ENCODE measurements at places on chromosomes 13 and 19.
A peak's percentile ranks its signal among the peaks of the same experiment; 100 is the strongest.

- no peak for DNase-seq
Measured at GRCh38 chr19:20359933-20360720, 193.1 kb downstream of the ZNF486 start.

- DNase-seq = peak; percentile 77
Measured at GRCh38 chr19:511101-511851, 4.0 kb downstream of the TPGS1 start.

GRCh38 chr13:85095418-85096272 lies 703.6 kb downstream of the SLITRK6 start:
- DNase-seq = no peak

DNA sequence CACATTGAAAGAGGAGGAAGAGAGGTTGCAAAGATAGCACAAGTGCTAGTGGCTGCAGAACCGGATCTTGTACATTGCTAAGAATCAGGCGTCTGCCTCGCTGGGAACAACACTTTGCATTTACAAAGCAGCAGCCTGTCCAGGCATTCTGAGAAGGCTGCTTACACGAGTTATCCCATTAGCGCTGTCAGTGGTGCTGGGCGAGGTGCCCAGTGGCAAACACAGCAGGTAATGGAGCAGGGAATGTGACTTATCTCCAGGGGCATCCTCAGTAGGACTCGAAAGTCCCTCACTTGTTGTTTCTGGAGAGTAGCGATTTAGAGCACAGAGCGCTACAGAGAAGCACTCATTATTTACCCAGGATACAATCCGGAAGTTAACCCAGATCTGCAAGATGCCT lies 209.6 kb downstream of the OLFM4 start:
- DNase-seq = no peak

DNA sequence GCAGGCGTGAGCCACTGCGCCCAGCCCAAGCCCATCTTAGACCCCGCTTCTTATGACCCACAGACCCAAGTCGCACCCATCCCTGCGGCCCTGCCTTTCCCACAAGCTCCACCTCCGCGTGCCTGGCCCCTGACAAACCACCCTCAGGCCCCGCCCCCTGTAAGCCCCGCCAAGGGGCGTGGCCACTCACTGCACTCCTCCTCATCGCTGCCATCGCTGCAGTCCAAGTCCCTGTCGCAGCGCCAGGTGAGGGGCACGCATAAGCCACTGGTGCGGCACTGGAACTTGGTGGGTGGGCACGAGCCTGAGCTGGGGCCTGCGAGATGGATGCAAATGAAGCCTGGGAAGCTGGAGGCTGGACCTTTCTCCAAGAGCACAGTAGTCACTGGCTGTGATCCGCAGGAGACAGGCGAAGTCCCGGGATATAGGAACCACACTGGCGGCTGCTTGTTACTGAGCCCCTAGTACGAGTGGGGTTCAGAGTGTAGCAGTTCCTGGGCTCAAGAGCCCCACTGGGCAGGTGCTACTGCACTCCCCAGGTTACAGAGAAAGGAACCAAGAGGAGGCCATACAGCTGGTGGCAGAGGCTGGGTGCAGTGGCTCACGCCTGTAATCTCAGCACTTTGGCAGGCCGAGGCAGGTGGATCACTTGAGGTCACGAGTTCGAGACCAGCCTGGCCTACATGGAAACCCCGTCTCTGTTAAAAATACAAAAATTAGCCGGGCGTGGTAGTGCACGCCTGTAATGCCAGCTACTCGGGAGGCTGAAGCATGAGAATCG lies 3.1 kb downstream of the CD320 start:
- DNase-seq = no peak

DNA sequence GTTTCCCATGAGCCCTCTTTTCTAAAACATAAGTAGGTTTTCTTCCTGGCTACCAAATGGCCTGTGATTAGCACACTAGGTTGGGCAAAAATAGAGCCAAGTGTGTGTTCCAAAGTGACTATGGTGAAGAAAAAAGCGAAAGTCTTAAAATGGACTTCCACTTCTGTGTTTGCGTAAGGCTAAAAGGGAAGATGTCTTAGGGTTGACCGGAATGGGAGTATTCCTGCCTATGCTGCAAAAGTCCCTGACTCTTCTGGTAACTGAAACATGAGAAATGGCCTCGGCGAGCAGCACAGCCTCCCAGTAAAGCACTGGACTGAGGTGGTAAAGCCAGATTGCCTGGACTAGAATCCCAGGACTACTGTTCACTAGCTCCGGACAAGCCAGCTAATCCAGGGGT lies 2.4 kb upstream of the FPR1 start:
- DNase-seq = no peak

GRCh38 chr13:110492679-110493593 lies 68.6 kb downstream of the RAB20 start:
- DNase-seq = no peak

DNA sequence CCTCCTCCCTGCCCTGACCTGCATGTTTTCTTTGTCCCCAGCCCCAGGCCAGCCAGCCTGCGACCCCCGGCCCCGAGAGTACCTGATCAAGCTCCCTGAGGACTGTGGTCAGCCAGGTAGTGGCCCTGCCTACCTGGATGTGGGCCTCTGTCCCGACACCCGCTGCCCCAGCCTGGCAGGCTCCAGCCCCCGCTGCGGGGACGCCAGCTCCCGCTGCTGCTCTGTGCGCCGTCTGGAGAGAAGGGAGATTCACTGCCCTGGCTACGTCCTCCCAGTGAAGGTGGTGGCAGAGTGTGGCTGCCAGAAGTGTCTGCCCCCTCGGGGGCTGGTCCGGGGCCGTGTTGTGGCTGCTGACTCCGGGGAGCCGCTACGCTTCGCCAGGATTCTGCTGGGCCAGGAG lies 5.6 kb downstream of the CILP2 start:
- no peak for DNase-seq

DNA sequence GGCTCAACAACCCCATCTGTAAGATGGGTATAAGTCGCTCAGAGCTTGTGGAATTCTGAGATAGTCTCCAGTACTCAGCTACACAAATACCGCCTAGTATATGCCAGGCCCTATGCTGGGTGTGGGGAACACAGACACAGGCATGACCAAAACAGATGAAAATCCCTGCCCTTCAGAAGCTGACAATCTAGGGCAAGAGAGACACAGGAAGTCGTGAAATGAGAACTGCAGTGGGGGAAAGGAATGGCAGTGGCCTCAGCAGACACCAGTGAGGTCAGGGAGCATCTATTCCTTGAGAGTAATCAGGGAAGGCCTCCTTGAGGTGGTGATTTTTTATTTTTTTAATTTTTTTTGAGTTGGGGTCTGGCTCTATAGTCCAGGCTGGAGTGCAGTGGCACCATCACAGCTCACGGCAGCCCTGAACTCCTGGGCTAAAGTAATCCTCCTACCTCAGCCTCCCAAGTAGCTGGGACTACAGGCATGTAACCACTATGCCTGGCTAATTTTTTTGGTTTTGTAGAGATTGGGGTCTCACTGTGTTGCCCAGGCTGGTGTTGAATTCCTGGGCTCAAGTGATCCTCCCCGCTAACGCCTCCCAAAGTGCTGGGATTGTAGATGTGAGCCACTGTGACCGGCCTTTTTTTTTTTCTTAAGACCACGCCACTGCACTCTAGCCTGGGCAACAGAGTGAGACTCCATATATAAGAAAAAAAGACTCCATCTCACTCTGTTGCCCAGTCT lies 3.2 kb downstream of the TMIGD2 start:
- no peak for DNase-seq

- DNase-seq = no peak
Measured at GRCh38 chr13:44790289-44790688, 199.0 kb downstream of the NUFIP1 start.

GRCh38 chr13:113275387-113275786 lies 21.7 kb upstream of the LAMP1 start:
- no peak for DNase-seq

DNA sequence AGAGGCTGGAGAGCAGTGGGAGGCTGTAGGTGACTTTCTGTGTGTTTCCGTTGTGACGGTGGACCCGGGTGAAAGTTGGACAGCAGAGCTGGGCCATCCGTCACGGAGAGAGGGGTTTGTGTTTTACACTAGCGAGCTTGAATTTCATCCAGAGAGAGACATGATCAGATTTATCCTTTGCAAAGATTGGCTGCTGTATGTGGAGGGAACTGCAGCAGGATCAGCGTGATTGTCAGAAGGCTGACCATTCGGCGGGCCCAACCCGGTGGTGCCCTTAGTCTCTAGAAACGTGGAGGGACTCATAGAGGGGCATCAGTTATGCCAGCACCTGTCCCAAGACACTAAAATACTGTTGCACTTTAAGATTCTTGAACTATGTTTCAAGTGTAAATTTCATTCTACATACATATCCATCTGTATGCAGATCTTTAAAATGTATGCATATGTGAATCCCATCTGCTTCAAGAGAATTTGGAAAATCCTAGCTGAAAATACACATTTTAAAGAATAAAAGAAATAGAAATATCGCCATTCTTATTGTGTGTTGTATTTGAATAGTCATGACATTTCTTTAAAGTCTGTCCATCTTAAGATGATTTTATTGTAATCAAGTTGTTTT lies 7.0 kb downstream of the FAM124A start:
- DNase-seq = no peak

DNA sequence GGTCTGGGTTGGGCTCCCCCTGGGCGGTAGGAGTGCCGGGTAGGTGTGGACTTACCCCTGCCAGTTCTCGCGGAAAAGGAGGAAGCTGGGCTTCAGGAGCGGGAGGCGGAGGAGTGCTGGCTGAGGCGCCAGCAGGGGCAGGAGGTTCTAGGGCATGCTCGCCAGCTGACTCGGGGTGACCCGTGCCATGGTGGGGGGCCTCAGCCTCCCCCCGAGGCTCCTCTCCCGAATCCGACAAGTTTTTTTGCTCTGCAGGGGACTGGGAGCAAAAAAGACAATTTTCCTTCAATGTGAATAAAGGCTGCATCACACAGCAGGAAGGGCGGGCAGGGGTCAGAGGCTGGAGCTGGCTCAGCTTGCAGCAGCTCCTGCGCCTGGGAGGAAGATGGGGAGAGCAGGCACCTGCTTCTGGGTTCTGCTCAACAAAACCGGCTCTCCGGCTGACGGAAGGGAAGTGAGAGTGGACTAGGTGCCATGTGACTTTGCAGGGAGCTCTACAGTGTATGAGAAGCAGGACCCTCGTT lies 26.5 kb downstream of the RANBP3 start:
- DNase-seq = no peak

- DNase-seq = no peak
Measured at GRCh38 chr19:4773047-4773640, 18.4 kb upstream of the FEM1A start.

GRCh38 chr13:98765996-98766519 lies 13.6 kb upstream of the SLC15A1 start:
- no peak for DNase-seq

- no peak for DNase-seq
Measured at GRCh38 chr13:96540670-96541069, 450.8 kb downstream of the HS6ST3 start.

- DNase-seq = no peak
Measured at GRCh38 chr13:52125547-52125946, 3.3 kb downstream of the NEK5 start.

- no peak for DNase-seq
Measured at GRCh38 chr13:49645451-49645850, 17.1 kb downstream of the ARL11 start.

DNA sequence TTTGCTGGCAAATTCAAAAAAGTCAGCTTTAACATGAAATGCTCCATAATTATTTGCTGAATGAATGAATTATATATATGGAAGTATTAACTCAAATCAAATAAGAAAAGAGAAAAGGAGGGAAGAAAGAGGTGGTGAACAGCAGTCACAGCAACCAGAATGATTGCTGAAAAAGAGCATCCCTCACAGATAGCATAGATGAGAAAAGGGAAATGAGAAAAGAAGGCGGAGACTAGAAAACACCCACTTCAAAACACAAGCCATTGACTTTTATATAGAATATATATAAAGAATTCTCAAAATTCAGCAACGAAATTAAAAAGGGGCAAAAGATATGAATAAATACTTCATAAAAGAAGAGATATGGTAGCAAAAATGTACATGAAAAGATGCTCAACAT lies 75.2 kb downstream of the CAB39L start:
- no peak for DNase-seq

GRCh38 chr19:4556597-4557127 lies 2.8 kb downstream of the SEMA6B start:
- peak; percentile 13 for DNase-seq

GRCh38 chr13:111210544-111211469 lies 95.7 kb downstream of the ARHGEF7 start:
- no peak for DNase-seq

- DNase-seq = no peak
Measured at GRCh38 chr19:31146015-31146414, 203.2 kb downstream of the TSHZ3 start.

- peak; percentile 49 for DNase-seq
Measured at GRCh38 chr13:73943137-73943964, 190.9 kb downstream of the KLF12 start.

- DNase-seq = no peak
Measured at GRCh38 chr13:79775830-79776229, 294.9 kb downstream of the NDFIP2 start.

- DNase-seq = no peak
Measured at GRCh38 chr19:2010135-2010668, 5.3 kb downstream of the BTBD2 start.

- no peak for DNase-seq
Measured at GRCh38 chr19:2495130-2495641, 19.3 kb downstream of the GADD45B start.

DNA sequence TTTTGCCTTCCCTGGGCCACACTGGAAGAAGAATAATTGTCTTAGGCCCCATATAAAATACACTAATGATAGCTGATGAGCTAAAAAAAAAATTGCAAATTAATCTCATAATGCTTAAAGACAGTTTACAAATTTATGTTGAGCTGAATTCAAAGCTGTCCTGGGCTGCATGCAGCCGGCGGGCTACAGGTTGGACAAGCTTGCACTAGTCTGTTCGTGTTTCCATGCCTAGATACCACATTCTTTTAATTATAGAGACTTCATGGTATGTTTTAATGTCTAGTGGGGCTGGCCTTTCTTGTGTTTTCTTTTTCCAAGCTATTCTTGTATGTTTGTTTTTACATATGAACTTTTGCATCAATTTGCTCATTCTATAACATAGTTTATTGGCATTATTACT lies 90.6 kb downstream of the SGCG start:
- no peak for DNase-seq

- no peak for DNase-seq
Measured at GRCh38 chr19:40191836-40192646, 815 bp downstream of the MAP3K10 start.

DNA sequence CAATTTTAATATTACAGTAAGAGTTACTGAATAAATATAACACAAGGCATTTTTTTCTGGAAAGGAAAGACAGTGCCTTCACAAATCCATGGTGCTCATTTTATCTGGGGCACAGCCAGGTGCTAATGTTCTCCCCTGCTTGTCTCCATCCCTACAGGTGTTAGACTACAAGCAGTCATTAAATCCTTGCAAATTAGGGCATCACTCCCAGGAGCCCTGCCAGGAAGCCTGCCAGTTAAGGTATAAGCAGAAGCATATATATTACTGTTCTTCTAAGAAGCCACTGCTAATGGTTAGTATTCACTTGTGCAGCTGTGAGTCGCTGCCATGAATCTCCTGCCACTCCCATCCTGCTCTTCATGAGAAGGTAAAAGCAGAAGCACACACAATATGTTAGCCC lies 149.7 kb downstream of the OXGR1 start:
- DNase-seq = no peak

- DNase-seq = no peak
Measured at GRCh38 chr13:110542169-110542796, 19.2 kb downstream of the RAB20 start.

- no peak for DNase-seq
Measured at GRCh38 chr19:17775991-17776803, 18.7 kb upstream of the B3GNT3 start.
